ENCODE measurements at places on chromosomes 7 and 10.

GRCh38 chr10:110848106-110848505 is 23.6 kb upstream of the PDCD4 start:
- no peak for DNase-seq

- DNase-seq = peak; percentile 30
Observed at GRCh38 chr7:138001529-138002095, at the start of gene CREB3L2. Gene CREB3L2, minus strand, starts transcription at chr7:138002086. Its CDS starts 381 bp downstream, at chr7:138001705.

DNA sequence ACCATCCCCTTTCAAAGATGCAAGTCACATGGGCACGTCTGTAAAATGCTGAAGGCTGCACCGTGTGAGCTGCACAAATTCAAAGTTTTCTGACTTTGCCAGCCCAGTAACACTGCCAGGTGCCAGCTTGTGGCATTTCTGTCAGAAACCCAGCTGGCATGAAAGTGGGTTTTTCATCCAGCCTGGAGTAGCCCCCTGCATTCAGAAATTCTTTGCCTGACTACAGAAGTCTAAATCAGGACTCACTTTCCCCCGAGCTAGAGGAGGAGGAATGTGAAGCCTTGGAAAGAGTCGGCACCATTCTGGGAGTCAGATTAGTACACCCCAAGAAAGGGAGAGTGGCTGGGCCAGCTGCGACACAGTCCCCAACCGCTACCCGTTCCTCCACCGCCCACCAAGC is 56.7 kb upstream of the EN2 start:
- no peak for DNase-seq

DNA sequence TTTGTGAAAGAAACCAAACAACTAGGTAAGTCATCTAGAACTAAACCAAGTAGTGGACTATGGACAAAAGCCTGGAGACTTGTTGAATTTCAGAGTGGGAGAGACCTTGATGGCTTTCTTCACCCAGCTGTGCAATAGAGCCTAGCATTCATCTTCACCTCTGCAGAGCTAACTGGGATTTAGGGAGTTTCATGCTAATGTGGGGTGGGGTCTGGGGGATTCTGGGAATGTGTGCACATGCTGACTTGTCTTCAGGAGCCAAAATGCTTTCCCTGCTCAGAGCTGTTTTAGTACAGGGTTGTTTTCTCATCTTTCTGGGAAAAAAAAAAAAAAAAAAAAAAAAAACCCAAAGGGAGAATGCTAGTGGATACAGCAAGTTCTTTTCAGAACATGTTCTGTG is 81.3 kb upstream of the ARHGAP21 start:
- no peak for DNase-seq

DNA sequence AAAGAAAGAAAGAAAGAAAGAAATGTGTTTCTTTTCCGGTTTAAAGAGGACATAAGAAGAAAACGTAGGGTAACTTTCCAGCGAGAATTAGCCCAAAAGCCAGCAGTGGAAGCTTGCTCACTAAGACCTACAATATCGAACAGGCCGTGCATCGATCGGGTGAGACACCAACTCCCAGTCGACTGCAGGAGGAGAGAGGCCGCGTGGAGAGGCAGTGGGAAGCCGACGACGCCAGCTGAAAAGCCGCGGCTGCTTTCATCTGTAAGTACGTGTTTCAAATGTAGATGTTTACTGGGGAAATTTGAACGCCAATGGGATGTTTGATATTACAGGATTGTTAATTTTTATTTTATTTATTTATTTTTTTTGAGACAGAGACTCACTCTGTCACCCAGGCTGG is 28.6 kb upstream of the GIMAP8 start:
- DNase-seq = no peak

DNA sequence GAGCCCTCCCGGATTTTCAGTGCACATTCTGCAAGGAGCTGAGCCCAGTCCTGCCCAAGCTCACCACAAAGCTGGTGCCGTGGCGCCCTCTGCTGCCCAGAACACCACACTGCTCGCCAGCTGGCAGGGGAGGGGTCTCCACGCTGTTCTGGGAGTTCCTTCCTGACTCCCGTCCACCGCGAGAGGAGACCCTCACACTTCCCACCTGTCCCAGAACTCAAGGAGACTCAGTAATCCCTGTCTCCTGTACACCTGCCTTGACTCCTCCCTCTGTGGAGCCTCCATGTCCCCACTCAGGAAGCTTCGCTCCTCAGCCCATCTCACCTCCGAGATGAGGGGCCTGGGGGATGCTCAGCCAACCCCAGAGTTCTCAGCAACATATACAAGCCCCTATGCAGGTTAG is 11.3 kb downstream of the C10orf105 start:
- peak; percentile 76 for DNase-seq

GRCh38 chr7:108486291-108486966 is 30.2 kb upstream of the NRCAM start:
- no peak for DNase-seq

GRCh38 chr7:95847061-95847460 is 74.7 kb downstream of the DYNC1I1 start:
- DNase-seq = no peak

DNA sequence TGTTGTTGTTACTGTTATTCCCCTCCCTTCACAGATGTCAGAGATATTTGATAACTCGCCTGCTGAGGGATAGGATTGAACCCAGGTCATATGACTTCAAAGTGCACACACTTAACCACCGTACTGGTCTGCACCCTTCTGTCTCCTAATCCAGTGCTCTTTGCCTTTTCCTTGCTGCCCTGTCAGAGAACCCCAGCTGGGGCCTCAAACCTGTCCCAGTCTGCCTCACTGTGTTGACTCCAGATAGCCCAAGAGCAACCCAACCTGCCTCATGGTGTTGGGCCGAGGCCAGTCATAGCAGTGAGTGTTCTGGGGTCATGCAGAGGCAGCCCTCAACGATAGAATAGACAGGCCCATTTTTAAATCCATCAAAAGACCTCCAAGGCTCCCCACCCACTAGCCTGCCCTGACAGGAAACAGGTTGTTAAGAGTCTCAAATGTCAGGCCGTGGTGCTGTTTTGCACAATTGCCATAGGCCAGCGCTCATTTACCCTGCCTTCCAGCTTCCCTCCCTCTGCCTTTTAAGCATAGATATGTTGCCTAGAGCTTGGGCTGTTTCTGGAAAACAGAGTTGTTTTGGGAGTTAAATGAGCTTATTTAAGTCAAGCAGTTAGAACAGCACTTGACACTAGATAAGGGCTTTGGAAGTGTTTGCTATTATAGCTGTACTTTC is 37.0 kb upstream of the PDCD4 start:
- no peak for DNase-seq

GRCh38 chr10:68406815-68407548 is at the start of gene RUFY2:
Gene RUFY2, minus strand, starts transcription at chr10:68407277. Its CDS starts 88 bp downstream, at chr10:68407189.
- peak; percentile 98 for DNase-seq

GRCh38 chr7:64880322-64881297 is 22.5 kb upstream of the ZNF273 start:
- no peak for DNase-seq

DNA sequence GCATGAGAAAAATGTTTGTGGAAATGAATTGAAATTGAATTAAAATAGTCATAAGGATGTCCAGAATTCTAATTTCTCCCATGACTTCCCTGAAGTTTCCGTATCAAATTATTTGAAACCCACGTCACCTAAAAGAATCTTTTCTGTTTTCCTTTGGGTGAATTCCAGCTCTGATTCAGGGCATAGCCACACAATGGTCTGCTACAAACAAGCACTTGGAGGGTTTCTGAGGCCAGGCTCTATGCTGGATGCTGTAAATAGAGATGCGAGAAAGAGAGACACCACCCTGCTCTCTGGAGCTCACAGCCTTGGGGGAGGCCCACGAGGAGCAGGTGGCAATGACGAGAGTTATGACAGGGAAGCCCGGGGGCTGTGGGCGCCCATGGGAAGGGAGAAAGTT is 33.6 kb downstream of the GHRHR start:
- DNase-seq = no peak

GRCh38 chr10:57188846-57189245 is 827.8 kb upstream of the ZWINT start:
- DNase-seq = no peak

- DNase-seq = no peak
Observed at GRCh38 chr7:29812185-29812876, 6.0 kb downstream of the WIPF3 start.

DNA sequence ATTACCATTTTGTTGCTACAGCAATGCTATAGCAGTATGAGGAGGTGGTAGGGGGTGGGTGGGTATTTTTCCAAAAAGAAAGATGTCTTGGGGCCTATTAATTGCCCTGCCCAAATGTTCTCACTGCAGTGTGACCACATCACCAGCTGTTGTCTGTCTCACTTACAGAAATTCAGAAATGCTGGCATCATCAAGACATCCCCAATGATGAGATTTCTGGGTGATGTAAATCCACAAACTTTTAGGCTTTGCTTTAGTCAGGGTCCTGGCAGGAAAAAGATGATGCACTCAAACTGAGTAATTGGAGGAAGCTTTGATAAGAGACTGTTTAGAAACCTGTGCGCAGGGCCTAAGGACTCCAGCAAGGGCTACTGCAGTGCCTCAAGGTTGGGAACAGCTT is 56.2 kb upstream of the OPN4 start:
- no peak for DNase-seq

DNA sequence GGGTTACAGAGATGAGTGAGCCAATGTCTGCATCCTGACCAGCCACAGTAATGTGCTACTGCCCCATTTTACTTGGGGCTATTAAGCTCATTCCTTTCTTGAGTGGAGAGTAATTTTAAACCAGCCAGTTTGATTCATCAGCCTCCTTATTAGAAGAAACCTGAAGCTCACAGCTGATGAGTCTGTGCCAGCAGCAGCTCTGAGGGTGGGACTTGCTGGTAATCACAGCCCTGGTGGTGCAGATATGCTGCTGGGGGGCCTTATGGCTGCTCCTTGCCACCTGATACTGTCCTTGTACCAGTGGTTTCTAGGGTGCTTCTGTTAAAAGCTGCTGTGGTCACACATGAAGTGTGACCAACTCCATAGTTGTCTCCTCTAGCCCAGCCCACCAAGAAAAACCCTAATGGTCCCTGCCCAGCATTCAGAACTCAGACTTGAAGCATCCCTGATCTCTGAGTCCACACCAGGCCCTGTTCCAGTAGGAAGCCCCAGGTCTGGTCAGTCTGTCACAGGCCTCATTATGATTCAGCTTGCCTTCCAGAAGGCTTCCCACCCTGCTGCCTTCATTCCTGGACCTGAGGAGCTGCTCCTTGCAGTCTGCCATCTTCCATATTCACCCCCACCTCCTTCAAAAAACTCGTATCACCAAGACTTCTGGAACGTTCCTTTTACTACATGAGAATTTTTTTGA is 28.9 kb upstream of the RBM20 start:
- DNase-seq = no peak

GRCh38 chr10:45373003-45373575 is 927 bp upstream of the ALOX5 start:
- DNase-seq = no peak

- no peak for DNase-seq
Observed at GRCh38 chr10:127314797-127315196, 118.4 kb upstream of the INSYN2A start.

GRCh38 chr7:41219276-41219675 is 483.6 kb downstream of the INHBA start:
- DNase-seq = no peak

- no peak for DNase-seq
Observed at GRCh38 chr7:15309872-15310271, 251.9 kb downstream of the AGMO start.

DNA sequence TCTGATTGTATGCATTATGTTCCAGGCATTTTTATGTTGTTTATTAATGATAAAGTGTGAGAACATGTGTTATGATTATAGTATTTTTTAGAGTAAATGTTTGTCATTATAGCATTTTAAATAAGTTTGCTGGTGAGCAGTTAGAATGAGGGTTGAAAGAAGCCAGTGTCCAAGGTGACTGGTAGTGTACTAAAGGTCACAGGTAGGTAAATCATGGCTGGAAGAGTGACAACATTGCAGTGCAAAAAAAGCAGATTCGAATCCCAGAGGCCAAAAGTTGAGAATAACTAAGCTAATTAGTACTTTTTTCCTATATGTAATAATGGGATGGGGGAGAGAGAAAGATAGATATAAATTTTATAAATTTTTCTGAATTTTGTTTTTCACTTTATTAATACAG is 44.0 kb downstream of the RSBN1L start:
- DNase-seq = no peak

DNA sequence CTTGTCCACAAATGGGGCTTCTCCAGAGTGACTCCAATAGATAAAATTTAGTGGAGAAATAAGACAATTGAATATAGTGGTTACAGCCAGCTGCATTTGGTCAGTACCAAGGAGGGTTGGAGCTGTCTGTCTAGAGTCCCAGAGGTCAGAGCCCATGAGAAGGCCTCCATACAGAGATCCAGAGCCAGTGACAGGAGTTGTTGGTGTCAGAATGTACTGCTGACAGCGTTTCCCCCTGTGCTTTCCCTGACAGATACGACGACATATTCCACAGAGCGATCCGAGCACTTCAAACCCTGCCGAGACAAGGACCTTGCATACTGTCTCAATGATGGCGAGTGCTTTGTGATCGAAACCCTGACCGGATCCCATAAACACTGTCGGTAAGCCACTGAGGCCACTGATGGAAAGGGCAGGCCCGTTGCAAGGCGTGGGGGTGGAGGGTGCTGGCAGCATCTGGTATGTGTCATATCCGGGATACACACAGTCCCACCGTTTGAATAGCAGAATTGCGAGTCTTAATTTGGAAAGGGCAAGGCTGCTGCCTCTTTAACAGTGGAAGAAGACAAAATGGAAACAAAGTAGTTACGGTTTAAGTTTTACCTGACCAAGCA is 483.6 kb downstream of the NRG3 start:
- DNase-seq = peak; percentile 80

DNA sequence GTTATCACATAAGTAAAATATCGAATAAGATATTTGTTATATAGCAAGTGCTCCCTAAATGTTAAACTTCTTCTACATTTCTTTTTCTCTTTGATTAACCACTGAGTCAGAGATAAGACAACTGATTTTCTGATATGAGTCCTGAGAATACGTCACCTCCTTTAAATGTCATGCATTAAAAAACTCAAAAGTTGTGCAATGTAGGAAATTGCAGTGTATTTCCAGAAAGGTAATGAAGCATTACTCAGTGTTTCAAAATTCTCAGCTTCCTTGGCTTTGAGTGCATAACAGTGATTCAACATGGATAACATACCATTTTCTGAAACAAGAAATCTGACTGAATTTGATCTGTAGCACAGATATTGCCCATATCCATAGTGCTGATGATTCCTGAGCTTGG is 155.8 kb downstream of the BMPER start:
- no peak for DNase-seq

- peak; percentile 81 for DNase-seq
Observed at GRCh38 chr7:27115221-27116026, 12.9 kb upstream of the HOXA2 start.

DNA sequence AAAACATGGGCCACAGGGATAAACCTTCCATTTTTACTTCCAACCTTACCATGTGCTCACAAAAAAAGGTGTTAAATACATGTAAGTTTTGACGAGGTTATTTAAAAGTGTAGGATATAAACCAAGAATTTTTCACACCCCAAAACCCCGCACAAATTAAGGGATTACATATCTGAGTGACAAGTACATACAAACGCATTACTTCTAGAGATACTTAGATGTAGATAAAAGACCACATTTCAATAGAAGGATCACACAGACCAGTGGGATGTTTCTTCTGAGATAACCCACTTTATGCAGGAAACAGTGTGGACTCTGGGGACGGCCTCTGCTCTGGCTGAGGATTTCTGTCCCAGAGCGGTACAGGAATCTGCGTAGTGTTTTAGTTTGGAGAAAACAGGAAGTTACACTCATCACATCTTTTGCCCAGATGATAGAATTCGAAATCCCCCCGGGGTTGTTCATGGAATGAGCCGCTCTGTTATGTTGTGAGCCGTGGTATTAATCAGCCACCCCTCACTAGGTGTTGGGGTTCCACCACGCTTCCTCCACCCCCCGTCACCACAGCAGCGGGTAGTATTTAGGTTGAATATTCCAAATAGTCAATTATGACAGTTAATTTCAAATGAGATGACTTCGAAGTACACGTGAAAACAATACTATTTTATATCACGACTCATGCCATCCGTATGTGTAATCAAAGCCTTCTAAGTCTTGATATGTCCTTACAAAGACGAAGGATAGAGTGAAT is 1.3 kb upstream of the CUL1 start:
- DNase-seq = no peak

All from urothelium cell line (cell line).